ENCODE measurements at places on chromosomes 12 and 14. TPM values are rescaled to one million over a fixed set of nuclear protein-coding genes. Genes with fewer than 3 reads are reported as not detected.

Gene GPRC5A
- 8.5 TPM for polyA plus RNA-seq

Gene OR8S1
- not detected for polyA plus RNA-seq

DNA sequence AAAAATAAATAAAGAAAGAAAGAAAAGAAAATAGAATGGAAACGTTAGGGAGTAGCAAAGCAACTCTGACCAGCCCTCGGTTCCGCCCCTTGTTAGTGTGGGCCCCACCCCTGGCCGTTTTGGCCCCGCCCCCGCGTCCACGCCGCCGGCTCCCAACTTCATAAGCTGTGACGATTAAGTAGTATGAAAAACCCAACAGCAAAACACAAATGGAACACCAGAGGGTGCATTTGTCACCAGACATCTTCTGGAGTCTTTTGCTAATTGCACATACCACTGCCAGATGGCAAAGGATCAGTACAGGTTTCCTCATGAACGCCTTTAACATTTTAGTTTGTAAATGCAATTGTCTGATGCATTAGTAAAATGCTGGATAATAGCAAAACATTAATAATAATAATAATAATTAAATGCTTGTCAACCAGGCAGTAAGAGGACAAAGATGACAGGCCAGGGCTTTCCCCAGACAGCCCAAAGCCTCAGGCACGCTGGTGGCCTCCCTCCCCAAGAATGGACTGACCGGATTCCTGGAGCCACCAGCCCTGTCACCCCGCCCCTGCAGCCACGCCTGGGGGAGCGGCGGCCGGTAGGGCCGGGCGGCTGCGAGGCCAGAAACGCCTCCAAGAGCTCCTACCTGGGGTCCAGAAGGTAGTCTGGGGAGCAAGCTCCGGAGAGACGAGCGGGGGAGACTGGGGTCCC, 23.6 kb downstream of the HSP90AA1 start:
- DNase-seq, result peak; percentile 69

- DNase-seq, result no peak
Measured at GRCh38 chr14:63045234-63045611, at the start of gene KCNH5. TSS of gene KCNH5 (minus strand) at chr14:63045458. CDS start at chr14:63045186, 272 bp downstream.
